Activated naive CD4-positive, alpha-beta T cell treated with anti-CD3 and anti-CD28 coated beads for 36 hours (primary cell): ENCODE measurements at places on chromosomes 2 and 18. TPM values are rescaled to one million over a fixed set of nuclear protein-coding genes. Genes with fewer than 3 reads are reported as not detected.

SERPINB13 gene
- not detected for total RNA-seq

CDH20 gene
- not detected for total RNA-seq

RIT2 gene
- not detected for total RNA-seq

GAREM1 gene
- 0.35 TPM for total RNA-seq

SLC9A2 gene
- total RNA-seq = 0.07 TPM

HOXD13 gene
- total RNA-seq = not detected

KCNG3 gene
- 0.19 TPM for total RNA-seq

EFHD1 gene
- total RNA-seq = 2.0 TPM

C1QL2 gene
- not detected for total RNA-seq

POTEI gene
- not detected for total RNA-seq

OTOS gene
- not detected for total RNA-seq

ERMN gene
- 1.6 TPM for total RNA-seq

LRATD1 gene
- not detected for total RNA-seq

FAM124B gene
- total RNA-seq = 0.43 TPM

PAPOLG gene
- total RNA-seq = 14.1 TPM

PCBP1 gene
- total RNA-seq = 363 TPM

ACTG2 gene
- not detected for total RNA-seq

SCN1A gene
- not detected for total RNA-seq

DLGAP1 gene
- not detected for total RNA-seq

SCN7A gene
- total RNA-seq = not detected

TSHZ1 gene
- 14.3 TPM for total RNA-seq

C2orf74 gene
- total RNA-seq = 12.7 TPM

ANXA4 gene
- 21.4 TPM for total RNA-seq

QPCT gene
- 0.42 TPM for total RNA-seq

NCL gene
- total RNA-seq = 908 TPM

GALNT3 gene
- total RNA-seq = 2.1 TPM

CNTNAP5 gene
- total RNA-seq = not detected

CNRIP1 gene
- total RNA-seq = not detected

LYG2 gene
- total RNA-seq = not detected

GPN1 gene
- total RNA-seq = 45.1 TPM

SPEG gene
- total RNA-seq = 1.3 TPM

ATOH8 gene
- not detected for total RNA-seq

ATP6V1B1 gene
- not detected for total RNA-seq

IHH gene
- total RNA-seq = not detected

RNF125 gene
- total RNA-seq = 12.0 TPM

BOK gene
- total RNA-seq = not detected

LHCGR gene
- total RNA-seq = not detected

CDH2 gene
- total RNA-seq = not detected

SCTR gene
- total RNA-seq = not detected
